ENCODE measurements at places on chromosomes 16 and 17.
A peak's percentile ranks its signal among the peaks of the same experiment; 100 is the strongest.

GRCh38 chr17:18184143-18185031 is 759 bp downstream of the ALKBH5 start:
- DNase-seq = peak; percentile 75

DNA sequence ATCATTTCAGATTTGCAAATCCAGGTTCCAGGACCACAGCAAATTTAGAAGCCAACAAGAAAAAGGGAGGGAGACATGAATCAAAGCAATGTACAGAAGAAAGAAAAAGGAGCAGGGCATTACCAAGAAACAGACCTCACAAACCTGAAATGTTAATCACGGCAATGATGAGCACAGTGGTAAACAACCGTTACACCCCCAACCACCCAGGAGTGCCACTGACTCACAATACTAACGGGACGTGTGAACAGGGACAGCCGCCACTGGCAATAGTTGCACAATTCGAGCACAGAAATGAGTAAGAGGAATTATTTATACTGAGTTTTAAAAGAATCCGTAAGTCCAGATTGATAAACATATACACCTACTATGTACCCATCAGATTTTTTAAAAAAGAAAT is 13.8 kb downstream of the USP22 start:
- no peak for DNase-seq

GRCh38 chr17:74641224-74641957 is 17.9 kb upstream of the CD300E start:
- no peak for DNase-seq

- no peak for DNase-seq
Observed at GRCh38 chr17:58822148-58823050, 66.7 kb downstream of the PPM1E start.

DNA sequence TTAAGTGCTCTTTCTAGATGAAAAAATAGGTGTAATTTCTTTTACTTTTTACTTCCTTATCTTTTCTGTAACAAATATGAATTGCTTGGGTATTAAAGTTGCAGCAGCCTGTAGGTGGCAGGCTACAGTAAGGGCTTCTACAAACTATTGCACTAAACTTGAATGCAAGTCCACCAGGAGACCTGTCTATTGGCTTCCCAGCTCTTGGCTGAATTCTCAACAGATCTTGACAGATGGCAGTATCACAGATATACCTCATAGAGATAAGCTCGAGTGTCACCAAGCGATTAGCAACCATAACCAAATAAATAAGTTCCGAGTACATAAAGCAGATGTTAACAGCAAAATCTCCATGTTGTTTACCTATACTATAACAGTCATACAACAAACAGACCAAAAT is 5.9 kb downstream of the BBS2 start:
- DNase-seq = peak; percentile 41

DNA sequence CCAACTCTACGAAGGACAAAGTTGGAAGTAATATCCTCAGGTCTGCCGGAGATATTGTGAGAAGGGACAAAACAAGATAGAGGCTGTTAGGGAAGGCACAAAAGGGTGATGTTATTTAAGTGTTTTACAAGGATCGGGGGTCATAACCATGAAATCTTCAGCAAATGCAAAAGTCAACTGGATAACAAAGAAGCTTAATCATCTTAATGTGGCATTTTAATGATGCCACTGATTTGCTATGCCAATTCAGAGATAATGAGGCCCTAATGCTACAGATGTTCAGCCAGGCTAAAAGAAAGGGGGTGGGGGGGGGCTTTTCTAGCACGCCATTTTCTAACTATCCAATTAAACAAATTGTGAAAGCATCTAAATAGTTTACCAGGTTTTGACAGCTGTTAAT is 63.1 kb downstream of the IKZF3 start:
- DNase-seq = no peak

GRCh38 chr16:30659507-30660423 is 1.5 kb downstream of the FBRS start:
- peak; percentile 51 for DNase-seq

GRCh38 chr17:65072660-65073071 is 16.1 kb upstream of the GNA13 start:
- DNase-seq = no peak

DNA sequence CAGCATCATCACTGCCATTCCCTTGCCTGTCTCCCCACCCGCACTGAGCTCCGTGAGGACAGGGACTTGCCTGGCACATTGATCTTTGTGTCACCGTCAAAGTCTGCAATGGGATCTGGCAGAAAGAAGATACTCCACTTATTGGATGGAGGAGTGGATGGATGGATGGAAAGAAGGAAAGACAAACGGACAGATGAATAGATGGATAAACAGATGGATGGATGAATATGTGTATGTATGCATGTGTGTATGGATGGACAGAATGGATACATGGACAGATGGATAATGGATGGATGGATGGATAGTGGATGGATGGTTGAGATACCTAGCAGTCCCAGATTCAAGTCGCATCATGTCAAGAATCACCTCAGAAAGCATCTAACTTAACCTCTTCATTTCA is 99.9 kb downstream of the SDK2 start:
- DNase-seq = no peak

DNA sequence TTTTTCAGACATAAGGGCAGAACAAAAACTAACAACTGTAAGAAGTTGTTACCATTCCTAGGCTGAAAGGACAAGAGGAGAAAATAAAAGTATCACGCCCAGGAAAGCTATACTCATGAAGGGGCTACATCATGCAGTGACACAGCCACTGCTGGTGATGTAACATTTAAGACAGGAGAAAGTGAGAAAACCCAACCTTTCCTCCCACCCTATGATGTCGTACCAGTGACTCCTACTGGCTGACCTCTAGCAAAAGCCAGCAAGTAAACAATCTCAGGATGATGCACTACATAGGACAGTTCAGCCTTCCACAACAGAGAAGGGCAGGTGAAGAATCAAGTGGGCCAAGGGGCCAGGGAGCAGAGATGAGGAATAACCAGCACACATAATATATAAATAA is 14.0 kb upstream of the OR1E2 start:
- no peak for DNase-seq

DNA sequence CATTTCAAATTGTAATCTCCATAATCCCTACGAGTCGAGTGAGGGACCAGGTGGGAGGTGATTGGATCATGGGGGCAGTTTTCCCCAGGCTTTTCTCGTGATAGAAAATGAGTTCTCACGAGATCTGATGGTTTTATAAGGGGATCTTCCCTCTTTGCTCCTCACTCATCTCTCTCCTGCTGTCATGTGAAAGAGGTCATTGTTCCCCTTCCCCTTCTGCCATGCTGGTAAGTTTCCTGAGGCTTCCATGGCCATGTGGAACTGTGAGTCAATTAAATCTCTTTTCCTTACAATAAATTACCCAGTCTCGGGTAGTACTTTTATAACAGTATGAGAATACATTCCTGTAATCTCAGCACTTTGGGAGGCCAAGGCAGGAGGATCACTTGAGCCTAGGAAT is 76.7 kb upstream of the MARCHF10 start:
- DNase-seq = no peak

DNA sequence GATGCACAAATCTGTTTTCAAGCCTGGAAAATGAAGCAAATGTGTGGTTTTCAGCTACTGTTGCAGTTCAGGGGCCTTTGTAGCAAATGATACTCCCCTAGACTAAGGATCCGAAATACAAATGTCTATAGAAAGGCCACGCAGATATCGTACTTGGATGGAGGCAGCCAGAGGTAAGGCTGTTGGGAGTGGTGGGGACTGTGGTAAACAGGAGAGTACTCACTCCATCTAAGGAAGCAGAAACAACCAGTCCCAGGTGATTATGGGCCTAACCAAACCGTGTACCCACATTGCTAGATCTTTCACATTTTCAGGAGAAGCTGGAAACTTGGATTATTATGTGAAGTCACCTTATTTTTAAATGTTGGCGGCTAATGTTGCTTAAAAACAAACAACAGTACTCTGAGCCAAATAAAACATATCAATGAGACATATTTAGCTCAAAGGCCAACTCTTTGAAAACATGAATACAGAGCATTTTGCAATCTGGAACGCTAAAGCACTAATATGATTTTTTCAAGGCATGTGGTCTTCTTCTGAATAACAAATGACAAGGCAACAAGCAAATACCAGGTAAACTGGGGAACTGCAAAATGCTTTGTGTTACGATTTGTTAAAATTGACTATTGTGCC is 110.1 kb downstream of the YPEL2 start:
- DNase-seq = no peak

- DNase-seq = no peak
Observed at GRCh38 chr17:17495536-17496188, 533 bp downstream of the RASD1 start.

GRCh38 chr16:8796469-8797363 is 723 bp downstream of the TMEM186 start:
- no peak for DNase-seq

- no peak for DNase-seq
Observed at GRCh38 chr17:59826706-59827453, 65.9 kb downstream of the TUBD1 start.

DNA sequence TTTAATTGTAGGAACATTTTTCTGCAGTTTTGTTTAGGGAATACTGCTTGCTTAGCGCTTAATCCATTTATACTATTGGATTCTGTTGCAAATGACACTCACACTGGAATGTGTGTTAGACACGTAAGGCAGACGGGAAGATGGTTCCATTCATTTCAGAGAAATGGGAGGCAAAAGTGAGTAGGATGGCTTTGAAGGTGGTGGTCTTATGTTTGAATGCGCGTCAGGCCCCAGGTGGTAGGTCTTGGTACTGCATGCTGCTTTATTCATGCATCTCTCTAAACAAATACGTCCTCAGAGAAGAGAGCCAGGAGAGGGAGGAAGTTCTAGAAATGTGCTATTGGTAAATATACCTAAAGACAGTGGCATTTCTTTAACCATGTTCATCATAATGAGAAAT is 997.6 kb upstream of the RBFOX1 start:
- DNase-seq = no peak

DNA sequence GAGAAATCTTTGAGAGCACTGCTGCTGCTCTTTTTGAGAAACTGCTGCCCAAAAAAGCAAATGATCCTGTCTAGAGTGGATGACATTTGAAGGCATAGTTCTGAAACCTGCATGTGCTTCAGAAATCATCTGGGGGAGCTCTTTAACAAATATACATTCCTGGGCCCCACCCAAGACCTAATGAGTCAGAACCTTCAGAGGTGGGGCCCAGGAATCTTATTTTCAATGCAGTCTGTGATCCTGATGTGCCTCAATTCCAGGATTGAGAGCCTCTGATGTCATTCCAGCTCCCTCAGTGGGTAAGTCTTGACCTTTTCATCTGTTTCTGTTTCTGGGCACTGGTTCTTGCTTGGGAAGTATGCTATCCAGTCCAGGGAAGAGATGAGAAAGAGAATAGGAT is 42.3 kb downstream of the HNF1B start:
- DNase-seq = no peak

DNA sequence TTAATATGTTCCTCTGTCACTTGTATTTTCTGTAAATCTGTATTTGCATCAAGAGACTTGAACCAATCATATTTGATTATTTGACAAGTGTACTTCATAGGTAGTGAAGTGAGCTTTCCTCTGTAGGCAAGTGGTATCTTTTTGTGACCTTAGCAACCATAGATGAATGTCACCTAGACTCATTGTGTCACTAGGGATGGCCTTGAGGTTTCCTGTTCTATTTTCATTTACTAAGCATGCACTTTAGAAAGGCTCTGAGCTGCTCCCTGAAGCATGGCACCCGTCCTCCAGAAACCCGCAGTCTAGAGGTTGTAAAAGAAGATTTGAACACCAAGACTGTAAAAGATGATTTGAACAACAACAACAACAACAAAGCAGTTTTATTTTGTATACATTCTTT is 151.7 kb downstream of the PRKCB start:
- DNase-seq = no peak

GRCh38 chr17:28038802-28039201 is 3.7 kb upstream of the NLK start:
- DNase-seq = no peak

- no peak for DNase-seq
Observed at GRCh38 chr17:80921159-80921558, 70.5 kb upstream of the CHMP6 start.

GRCh38 chr17:39080421-39081078 is 70.9 kb downstream of the PLXDC1 start:
- DNase-seq = no peak

- DNase-seq = peak; percentile 37
Observed at GRCh38 chr17:51165680-51166197, 472 bp upstream of the NME2 start.

DNA sequence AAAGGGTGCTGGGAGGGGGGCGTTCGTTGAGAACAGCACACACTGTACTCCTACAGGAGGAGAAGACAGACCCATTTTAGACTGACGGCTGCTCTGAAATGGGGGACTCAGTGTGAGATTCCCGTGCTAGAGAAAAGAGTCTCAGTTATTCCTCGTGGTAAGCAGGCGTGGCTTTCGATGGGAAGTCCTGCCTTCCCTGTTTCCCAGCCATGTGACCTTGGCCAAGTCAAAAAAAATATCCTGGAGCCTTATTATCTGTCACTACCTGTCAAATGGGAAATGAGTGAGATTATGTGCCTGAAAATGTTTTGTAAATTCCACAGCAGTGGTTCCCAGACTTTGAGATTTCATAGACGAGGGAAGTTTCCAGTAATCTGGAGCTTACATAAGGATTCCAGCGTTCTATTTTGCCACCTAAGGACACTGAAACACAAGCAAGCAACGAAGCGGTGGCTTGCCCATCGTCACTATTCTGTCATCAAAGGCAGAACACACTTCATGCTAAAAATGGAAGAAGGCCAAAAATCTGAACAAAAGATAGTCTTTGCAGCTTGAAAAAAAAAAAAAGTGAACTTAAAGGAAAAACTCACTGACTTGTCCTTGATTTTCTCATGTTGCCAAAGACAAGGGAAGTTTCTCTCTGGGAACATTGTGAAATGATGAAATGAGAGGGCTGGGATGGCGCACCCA is 253.4 kb upstream of the RPL38 start:
- DNase-seq = no peak

DNA sequence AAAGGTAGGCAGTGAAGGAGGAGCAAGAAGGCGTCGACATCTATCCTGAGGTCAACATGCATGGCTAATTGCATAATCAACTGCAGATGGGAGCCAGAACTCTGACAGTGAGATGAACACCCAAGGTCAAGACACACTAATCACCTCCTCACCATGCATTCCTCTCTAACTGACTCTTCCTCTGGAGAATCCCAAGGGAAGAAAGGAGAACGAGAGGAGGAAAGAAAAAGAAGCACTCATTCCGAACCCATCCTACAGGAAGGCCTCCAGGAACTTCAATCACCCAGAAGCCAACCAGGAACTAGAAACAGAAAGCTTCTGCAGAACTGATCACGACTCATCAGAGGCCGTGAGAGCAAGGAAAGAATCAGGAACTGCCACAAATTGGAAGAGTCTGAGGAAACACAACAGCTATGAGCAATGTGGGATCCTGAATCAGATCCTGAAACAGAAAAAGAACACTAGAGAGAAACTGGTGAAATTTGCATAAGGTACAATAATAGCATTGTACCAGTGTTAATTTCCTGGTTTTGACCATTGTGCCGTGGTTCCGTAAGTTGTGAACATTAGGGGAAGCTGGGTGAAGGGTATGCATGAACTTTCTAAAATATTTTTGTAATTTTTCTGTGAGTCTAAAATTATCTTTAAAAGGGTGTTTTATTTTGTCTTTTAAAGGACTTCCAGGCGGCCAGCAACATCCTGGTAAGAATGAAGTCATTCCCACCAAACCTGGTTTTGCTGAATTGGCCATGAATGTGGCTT is 10.0 kb upstream of the BEAN1 start:
- DNase-seq = no peak
